ENCODE measurements at places on chromosomes 3 and 15.

- no peak for DNase-seq
Measured at GRCh38 chr15:56616551-56616950, 116.8 kb downstream of the ZNF280D start.

DNA sequence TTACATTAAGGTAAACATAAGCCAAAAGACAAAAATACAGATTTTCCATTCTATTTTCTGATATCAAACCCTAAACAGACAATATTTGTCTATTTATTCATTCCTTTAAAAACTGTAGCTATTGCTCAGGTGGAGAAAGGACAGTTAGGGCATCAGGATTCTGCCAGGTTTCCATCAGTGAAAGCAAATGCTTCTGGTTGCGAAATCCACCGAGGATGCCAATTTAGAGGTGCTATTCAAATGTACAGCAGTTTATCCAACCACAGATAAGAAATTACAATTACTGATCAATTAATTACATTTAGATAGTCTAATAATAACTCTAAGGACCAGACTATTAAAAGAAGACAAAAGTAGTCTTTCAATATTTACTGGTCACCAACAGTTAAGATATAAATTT lies 3.9 kb downstream of the TOMM70 start:
- DNase-seq: no peak

DNA sequence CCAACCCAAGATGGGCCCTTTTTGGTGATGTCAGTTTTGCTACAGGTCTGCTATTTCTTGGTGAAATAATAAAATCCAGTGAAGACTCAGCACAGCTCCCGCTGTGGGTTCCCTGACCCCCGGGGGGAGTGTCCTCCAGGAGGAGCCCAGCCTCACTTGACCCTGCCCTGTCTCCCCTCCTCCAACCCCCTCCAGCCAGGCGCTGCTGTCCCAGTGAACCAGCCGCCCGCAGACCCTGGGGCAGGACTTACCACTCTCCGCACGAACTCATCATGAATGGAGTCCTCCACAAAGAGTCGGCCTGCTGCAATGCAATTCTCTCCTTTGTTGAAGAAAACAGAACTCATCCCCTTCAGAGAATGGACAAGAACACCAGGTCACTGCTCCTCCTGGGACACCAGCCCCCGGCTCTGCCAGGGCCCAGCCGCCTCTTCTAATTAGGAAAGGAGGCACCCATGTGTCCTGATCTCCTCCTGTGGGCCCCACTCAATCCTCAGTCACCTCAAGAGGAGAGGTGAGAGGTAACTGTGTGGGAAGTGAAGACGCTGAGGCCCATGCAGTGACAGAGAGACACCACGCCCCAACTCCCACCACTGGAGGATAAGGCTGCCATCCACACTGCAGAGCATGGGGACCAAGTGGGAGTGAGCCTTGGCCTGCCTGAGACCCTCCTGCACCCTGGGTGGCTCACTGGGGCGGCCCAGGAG lies 28.8 kb upstream of the SLC41A3 start:
- no peak for DNase-seq

DNA sequence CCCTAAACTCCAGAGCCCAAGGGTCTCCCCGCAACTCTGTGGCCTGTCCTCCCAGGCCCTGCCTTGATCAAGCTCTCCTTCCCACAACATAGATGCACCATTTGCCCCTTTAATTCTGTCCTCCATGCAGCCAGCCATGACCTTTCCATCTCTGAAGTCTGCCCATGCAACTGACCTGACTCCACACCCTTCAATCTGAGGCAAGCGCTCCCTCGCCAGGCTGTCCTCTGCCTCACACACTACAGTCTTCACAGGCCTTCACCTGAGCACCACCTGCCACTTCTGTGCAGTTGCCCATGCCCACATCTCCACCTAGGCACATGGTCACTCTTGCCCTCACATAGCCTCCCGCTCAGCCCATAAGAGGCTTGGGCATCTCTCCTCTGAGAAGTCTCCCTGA lies 244.0 kb downstream of the OCA2 start:
- DNase-seq: peak; percentile 22

- no peak for DNase-seq
Measured at GRCh38 chr3:139448104-139448503, 28.2 kb downstream of the RBP2 start.

DNA sequence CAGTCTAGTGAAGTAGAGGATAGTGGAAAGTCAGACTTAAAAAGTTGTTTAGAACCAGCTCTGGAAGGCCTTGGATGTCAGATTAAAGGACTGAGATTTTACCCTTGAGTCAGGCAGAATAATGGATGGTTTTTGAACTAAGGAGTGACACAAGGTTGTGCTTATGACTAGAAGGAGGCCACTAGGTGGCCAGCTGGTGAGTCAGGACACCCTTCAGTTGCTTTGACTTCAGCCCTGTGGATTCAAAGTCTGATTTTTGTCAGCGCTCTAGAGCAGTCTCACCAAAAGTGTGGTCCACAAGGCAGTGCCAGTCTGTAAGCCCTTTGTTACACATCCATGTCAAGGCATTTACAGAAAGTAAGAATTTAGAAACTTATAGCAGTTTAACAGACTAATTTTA lies 3.8 kb upstream of the GABPB1 start:
- DNase-seq: no peak

- no peak for DNase-seq
Measured at GRCh38 chr15:58443308-58443707, 11.5 kb downstream of the LIPC start.

DNA sequence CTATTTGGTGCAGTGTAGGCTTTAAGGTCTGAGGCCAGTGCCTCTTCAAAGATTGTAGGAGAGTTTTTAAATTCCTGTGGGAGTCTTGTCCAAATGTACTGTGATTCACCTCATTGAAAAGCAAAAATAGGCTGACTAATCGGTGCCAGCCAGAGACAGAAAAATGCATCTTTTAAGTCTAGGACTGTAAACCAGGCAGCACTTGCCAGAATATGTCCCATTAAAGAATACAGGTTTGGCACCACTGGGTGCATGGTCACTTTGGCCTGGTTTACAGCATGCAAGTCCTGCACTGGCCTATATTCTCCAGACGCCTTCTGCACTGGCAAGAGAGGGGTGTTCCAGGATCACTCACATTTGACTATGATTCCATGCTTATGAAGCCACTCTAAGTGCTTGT lies 20.3 kb upstream of the NOX5 start:
- no peak for DNase-seq

- no peak for DNase-seq
Measured at GRCh38 chr15:70672081-70672480, 91.3 kb downstream of the UACA start.

DNA sequence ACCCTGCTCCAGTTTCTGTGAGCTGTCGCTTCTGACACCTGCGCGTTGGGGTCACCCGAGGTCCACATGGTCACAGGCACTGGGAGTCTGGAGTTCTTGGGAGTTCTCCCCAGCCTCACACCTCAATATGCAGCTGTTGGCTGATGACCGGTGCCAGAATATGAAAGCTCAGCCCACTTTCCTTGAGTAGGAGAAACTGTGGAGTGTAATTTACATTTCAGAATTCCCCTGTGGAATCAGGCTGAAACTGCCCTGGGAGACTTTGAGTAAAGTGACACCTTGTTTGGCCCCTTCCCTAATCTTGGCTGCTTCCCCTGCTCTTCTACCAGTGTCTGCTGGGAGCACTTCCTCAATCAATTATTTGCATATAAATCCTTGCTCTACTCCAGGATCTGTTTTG lies 255.9 kb downstream of the NFKBIZ start:
- DNase-seq: no peak

GRCh38 chr15:60001610-60002527 lies 2.2 kb upstream of the FOXB1 start:
- DNase-seq: no peak

DNA sequence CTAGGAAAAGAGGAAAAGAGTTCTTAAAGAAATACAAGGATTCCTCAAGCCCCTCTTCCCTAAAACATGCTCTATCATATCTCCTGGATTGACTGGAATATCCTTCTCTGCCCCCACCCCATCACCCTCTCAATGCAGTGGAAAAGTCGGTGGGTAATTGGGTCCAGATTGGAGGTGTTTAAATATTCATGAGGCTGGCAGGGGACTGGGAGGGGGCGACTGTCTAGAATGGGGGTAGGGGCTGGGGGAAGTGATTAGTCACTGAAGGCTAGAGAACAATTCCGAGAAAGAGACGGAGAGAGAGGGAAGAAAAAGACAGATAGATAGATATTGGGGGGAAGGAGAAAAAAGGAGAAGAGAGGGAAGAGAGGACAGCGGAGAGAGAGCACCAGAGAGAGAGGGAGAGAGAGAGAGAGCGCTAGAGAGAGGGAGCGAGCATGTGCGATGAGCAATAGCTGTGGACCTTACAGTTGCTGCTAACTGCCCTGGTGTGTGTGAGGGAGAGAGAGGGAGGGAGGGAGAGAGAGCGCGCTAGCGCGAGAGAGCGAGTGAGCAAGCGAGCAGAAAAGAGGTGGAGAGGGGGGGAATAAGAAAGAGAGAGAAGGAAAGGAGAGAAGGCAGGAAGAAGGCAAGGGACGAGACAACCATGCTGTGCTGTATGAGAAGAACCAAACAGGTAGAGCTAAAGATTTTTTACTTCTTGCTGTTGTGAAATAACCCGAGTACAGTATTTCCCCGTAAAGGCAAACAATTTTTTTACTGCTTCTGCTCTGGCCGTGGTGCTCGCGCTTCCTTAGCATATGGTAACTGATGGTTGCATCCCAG lies at the start of gene GAP43:
TSS of gene GAP43 (plus strand) at position 467 of the 825 bp plus-strand sequence. CDS start at position 647, 180 bp downstream.
- DNase-seq: peak; percentile 30

Measured in psoas muscle (tissue), 8 donors.